ENCODE measurements at places on chromosomes 2 and 18.

DNA sequence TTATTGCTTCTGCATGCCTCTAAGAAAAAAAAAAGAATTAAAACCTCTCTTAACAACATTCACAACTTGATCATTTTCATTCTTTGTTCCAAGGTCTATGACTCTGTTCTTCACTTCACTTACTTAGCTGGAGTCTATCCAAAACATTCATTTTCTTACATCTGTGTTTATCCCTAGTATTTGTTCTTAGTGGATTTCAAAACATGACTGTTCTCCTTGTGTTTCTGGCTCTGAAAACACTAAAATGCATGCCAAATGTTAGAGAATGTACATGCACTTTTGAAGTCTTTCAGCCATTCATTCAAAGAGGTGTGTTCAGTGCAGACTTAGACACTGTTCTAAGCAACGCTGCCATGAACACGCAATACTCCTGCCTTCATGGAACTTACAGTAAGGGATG is 138.8 kb downstream of the CNTNAP5 start:
- no peak for DNase-seq

GRCh38 chr2:83578405-83578804 is 880.7 kb downstream of the SUCLG1 start:
- DNase-seq: no peak

DNA sequence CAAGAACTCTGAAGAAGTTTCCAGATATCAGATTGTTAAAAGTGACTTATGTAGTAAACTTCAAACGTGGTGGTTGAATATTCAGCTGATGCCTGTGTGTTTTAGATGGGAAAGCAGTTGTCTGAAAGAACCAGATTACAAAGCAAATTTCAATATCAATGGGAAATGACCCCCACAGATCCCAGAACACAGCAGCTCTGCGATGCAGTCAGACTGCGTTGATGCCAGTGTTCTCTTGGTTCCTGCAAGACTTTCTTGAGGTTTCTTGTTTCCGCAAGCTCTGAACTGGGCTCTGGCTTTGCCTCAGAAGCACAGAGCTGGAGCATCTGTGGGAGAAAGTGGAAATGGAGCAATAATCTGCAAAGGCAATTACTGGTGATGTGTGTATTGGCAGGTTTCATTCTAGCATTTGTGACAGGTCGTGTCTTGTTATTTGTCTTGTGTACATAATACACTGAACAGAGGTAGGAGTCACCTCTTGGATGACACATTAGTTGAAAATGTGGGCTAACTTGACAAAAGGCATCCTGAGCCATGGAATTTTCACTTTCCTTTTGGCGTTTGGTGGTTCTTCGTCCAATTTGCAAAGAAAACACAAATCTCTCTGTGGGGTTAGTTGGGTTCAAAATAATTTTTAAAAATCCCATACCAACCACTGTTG is 10.8 kb upstream of the LYPD6B start:
- no peak for DNase-seq

DNA sequence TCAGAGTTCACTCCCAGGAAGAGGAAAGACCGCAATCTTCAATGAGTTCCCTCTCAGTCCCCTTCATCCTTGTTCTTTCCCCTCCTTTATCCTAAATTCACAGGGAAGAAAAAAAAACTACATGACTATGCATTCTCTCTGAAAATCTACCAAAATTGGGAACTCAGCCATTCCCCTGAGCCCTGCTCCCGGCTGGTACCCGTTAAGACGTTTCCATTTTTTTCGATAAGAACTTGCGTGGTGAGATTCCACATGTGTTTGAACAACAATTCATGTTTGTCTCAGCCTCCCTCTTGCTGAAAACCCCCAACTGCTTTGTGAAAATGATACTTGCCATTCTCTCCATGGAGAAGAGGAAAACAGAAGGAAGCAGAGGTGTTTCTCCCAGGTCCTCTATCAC is 318.7 kb upstream of the ID2 start:
- no peak for DNase-seq

GRCh38 chr2:55175254-55176093 is 56.6 kb downstream of the CLHC1 start:
- DNase-seq: no peak

- DNase-seq: no peak
Measured at GRCh38 chr2:20179755-20180594, 45.0 kb downstream of the SDC1 start.

- DNase-seq: no peak
Measured at GRCh38 chr2:43356774-43357173, 130.4 kb upstream of the ZFP36L2 start.

GRCh38 chr18:379681-380330 is 112.0 kb upstream of the THOC1 start:
- peak; percentile 60 for DNase-seq

DNA sequence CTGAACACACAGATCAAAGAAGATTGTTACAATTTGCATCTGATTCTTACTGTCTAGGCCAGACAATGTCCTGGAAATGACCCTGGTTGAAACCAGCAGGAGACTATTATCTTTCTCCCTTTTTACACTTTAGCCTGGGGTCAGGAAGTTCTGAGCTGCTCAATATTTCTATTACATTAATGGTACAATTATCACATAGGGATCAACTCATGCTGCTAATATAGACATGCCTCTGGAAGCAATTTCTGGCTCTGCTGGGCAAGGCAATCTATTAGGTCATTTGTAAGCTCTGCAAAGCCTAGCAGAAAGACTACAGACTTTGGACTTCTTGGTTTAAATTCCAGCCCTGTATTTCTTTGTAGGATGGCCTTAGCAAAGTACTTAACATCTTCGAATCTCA is 205.3 kb downstream of the LRP1B start:
- no peak for DNase-seq

- DNase-seq: no peak
Measured at GRCh38 chr2:132701810-132702209, 31.8 kb upstream of the LYPD1 start.

GRCh38 chr2:186437719-186438118 is 48.3 kb upstream of the ZC3H15 start:
- DNase-seq: no peak

- peak; percentile 48 for DNase-seq
Measured at GRCh38 chr2:227971619-227972230, 100.3 kb downstream of the DAW1 start.

DNA sequence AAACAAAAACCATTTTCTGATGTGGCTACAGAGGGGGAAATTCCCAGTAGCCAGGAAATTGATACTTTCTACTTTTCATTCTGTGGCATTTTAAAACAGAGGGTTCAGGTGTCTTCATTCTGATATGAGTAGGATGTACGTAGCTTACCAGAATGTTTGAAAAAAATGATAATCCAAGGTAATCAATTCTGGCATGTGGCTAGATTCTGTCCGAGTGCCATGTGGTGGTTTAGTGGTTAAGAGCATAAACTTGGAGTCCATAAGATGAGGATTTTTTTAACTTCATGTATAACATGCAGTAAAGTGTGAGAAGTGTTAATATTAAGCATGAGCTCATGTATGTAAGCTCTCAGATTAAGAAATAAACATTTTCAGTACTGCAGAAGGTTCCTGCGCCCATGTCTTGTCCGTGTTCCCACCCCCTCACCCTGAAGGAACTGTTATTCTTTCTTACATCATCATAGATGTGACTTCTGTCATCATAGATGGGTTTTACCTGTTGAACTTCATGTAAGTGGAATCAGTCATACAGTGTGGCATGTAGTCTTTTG is 4.5 kb downstream of the B3GNT2 start:
- DNase-seq: no peak

GRCh38 chr2:64036034-64036705 is 16.9 kb upstream of the VPS54 start:
- DNase-seq: no peak

DNA sequence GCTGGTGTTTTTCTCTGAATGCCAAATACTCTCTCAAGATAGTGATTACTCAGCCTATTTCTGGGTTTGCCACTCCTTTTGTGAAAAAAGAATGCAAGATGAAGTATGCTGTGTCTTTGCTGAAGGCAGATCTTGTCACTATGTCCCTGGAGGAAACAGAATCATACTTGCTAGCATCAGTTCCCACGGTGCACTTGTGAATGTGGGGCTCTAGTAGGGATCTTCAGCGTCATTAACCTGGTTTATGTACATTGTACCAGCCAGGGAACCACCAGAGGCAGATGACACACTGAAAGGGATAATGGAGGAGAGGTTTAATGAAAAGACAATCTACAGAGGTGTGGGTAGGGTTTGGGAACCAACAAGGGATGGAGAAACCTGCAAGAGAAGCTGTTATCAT is 131.0 kb upstream of the CXCR4 start:
- DNase-seq: no peak

DNA sequence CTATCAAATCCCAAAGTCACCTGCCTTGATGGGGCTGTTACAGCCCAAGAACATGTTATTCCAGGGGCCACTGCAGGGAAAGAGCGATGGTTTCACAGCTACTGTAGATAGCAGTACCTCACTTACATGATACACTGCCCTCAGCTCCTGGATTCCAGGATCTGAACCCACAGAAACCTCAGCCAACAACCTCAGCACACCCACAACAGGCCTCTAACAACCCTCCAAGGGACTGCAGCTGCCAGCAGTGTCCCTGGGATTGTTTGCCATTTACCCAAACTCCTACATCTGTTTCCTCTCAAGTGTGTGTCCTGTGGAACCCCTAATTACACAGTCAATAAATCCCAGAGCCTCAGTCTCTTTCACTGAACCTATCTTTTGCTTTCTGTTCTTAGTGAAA is 28.2 kb downstream of the OSBPL1A start:
- no peak for DNase-seq

GRCh38 chr2:44582363-44583008 is 220.7 kb downstream of the CAMKMT start:
- no peak for DNase-seq

DNA sequence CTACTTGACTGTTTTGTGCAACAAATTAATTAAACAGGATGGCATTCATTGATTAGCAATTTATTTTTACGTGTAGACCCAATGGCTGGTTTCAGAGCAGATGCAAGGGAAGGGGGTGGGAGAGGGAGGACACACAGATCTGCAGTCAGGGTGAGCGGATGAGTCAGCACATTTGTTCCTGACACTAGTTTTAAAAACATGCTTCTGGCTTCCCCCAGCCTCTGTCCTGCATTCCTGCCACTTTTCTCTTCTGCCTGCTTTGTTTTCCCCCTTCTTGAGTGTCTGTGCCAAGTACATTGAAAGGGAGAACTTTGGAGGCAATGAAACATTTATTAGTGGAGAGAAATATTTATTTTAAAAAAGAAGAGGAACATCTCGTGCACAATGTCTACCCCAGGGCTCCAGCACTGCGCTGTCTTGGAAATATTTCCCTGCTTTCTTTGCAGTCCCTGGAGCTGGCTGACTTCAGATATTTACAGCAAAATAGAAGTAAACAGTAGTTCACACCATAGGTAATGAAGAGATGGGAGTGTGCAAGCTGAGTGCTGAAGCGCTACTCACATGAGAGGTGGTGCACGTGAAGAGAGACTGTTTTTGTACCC is 52.2 kb downstream of the NRP2 start:
- DNase-seq: no peak

DNA sequence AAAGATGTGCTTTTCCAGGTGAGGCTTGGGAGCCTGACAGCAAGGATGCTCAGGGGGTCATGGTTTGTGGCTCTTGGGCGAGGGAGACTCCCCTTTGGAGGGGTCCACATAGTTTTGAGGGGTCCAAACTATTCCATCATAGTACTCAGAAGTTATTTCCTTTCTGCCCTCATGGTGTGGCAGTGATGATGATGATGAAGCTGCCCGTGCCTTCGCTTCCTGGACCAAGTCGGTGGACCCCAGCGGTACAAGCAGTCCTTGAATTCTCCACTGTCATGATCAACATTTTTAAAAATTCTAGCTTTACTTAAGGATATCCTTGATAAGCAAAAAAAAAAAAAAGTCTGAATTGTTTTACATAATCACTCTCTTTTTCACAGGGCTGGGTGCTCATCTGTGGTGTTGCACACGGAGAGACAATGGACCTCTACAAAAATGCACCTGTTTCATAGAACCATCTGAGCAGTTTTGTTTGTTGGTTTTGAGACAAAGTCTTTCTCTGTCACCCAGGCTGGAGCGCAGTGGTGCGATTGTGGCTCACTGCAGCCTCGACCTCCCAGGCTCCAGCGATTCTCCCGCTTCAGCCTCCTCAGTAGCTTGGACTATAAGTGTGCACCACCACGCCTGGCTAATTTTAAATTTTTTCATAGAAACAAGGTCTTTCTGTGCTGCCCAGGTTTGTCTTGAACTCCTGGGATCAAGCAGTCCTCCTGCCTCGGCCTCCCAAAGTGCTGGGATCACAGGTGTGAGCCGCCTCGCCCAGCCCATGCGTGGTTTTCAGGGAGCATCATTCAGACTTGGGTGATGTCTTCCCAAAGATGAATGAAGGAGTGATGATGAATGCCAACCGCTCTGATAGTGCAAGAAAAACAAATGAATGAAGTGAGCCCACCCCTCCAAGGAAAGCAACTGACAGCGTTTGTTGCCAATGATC is 271.4 kb upstream of the HDAC4 start:
- no peak for DNase-seq

- no peak for DNase-seq
Measured at GRCh38 chr2:157223624-157224205, 33.8 kb upstream of the GALNT5 start.

DNA sequence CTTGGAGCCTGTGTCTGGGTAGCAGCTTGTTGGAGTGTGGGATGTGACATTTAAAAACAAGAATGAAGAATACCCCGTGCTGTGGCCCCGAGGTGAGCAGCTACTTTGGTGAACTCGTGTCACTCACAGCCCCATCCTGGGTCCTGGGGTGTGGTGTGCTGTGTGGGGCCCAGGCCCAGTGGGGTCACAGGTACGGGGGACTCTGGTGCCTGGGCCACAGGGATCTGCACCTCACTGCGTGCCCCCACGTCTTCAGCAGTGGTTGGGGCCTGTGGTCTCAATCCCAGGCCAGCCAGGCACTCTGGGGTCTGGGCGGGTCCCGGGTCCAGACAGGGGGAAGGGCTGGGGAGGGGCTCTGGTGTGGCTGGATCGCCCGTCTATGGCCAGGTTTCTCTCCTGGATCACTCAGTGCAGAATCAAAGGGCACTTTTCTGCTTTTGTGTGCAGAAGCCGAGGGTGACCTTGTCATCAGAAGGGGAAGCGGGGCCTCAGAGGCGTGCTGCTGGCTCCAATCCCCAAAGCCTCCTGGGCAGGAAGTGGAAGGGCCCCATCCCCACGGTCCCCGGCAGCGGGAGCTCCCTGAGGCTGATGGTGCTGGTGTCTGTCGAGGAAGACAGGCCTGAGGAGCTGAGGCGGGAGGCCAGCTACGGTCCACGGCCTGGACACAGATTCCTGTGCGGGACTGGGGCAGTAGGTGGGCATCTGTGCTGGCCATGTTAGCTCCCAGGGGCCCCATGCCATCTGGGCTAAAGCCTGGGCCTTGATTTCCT is 1.4 kb downstream of the GPR35 start:
- DNase-seq: no peak

Measured in retina (tissue), 1 donor.